ENCODE measurements at places on chromosomes 4 and X. TPM values are rescaled to one million over a fixed set of nuclear protein-coding genes. Genes with fewer than 3 reads are reported as not detected.

Gene CAPN6
- total RNA-seq: not detected

Gene GLRA2
- total RNA-seq: 1.9 TPM

Gene FAT4
- 6.8 TPM for total RNA-seq

Gene NEXMIF
- total RNA-seq: 2.9 TPM

Gene XAGE1A
- total RNA-seq: not detected

Gene UGT2A1
- not detected for total RNA-seq

Gene SATL1
- not detected for total RNA-seq

Gene SPIN4
- 5.5 TPM for total RNA-seq

Gene CSAG1
- 0.98 TPM for total RNA-seq

Gene EDNRA
- total RNA-seq: not detected

Gene PSAPL1
- total RNA-seq: not detected

Gene FABP2
- not detected for total RNA-seq

Gene CXCL1
- total RNA-seq: not detected

Gene BST1
- not detected for total RNA-seq

Gene RIPPLY1
- total RNA-seq: not detected

Gene RGN
- total RNA-seq: 2.7 TPM

Gene ABRAXAS1
- total RNA-seq: 16.0 TPM

Gene RHOXF2B
- not detected for total RNA-seq

Gene FAM149A
- total RNA-seq: 6.8 TPM

Gene SCD5
- 31.9 TPM for total RNA-seq

Gene WNK3
- total RNA-seq: 19.7 TPM

Gene SSX4B
- total RNA-seq: 0.71 TPM

Gene SMIM31
- total RNA-seq: not detected

Gene SLC10A6
- total RNA-seq: not detected

Gene HSD17B10
- 89.0 TPM for total RNA-seq

Gene GPR82
- not detected for total RNA-seq

Gene NIPAL1
- total RNA-seq: 0.83 TPM

Gene PAGE2B
- not detected for total RNA-seq

Gene FAM184B
- total RNA-seq: not detected

Gene QRFPR
- not detected for total RNA-seq

Gene SRPK3
- not detected for total RNA-seq

Gene SHROOM4
- 0.96 TPM for total RNA-seq

Gene PAGE2
- not detected for total RNA-seq

Gene POF1B
- total RNA-seq: not detected

Gene WDR19
- 48.6 TPM for total RNA-seq

Gene UNC5C
- 41.2 TPM for total RNA-seq

Gene SYTL5
- total RNA-seq: not detected

Gene TBC1D14
- 82.2 TPM for total RNA-seq

Gene TMPRSS11D
- total RNA-seq: not detected
